ENCODE measurements at places on chromosomes 13 and 19.

DNA sequence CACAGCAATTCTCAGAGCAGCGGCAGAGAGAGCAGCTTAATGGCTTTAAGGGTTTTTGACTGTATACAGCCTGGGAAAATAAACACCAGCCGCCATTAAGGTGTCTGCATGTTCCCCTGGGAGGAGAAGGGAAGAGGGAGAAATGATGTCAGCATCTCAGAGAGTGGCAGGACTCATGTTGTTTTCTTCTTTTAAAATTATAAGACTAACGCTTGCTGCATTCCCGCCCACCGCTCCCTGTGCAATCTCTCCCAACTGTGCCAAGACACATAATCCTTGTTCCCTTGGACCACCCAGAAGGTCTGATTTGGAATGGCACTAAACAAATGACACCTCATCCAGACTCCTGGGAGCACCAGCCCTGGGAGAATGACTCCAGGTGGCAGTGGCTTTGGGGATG lies 27.7 kb upstream of the FAM216B start:
- DNase-seq: no peak

- DNase-seq: no peak
Observed at GRCh38 chr19:15129856-15130585, 22.8 kb downstream of the SYDE1 start.

- DNase-seq: no peak
Observed at GRCh38 chr13:73720216-73720840, 413.9 kb downstream of the KLF12 start.

DNA sequence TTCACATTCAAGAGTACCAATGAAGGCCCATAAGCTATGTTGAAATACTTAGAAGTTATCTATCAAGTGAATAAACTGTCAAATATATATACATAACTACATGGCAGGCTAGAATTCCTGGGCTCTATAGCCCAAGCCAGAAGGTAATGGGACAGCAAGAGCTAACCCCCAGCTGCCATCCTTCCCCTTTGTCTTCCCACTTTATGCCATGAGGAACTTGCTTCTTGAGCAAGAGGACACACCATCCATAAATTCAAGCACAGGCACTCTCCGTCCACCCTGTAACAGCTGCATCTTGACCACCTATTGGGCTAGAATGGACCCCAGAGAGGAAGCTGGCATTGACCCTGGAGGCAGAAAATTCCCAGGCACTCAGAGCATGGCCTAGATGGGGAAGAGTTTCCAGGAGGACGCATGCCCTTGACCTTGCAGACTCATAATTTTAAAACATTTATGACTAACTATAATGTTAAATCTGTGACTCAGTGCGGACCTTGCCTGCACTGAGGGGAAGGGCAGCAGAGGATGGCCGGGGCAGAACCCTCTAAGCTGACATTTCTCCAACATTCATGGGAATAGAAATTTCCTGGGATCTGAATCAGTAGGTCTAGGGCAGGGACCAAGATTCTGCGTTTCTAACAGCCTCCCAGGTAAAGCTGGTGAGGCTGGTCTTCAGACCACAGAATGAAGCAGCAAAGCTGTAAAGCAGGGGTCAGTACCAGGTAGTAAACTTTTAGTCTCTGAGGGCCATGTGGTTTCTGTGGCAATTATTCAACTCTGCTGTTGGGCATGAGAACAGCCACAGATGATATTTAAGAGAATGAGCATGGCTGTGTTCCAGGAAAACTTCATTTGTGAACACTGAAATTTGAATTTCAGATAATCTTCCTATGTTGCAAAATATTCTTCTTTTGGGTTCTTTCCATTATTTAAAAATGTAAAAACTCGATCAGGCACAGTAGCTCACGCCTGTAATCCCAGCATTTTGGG lies 71.4 kb upstream of the CLDN10 start:
- no peak for DNase-seq

DNA sequence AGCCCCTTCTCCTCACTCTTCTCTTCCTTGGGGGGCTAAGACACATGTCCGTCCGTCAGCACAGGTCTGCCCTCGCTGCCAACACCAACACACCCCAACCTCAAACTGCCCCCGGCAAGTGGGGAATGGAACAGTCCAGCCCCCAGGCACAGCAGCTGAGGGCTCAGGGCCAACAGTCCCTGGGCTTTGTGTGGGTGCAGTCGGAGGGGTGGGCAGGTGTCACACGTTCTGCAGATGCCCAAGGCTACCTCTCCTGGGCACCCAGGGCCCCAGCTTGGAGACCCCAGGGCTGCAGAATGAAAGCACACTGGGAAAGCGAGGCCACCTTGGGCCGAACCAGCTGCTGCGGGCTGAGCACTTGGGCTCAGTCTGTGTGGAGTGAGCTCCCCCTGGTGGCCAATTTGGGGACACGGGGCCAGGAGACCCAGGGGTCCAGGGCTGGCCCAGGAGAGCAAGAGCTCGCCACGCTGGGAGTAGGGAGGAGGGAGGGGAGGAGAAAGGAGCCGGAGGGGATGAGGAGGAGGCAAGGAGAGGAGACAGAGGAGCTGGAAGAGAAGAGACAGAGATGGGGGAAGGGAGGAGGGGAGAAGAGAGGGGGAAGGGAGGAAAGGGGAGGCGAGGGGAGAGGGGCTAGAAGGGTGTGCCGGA lies 14.0 kb upstream of the ATP8B3 start:
- DNase-seq: peak; percentile 64

DNA sequence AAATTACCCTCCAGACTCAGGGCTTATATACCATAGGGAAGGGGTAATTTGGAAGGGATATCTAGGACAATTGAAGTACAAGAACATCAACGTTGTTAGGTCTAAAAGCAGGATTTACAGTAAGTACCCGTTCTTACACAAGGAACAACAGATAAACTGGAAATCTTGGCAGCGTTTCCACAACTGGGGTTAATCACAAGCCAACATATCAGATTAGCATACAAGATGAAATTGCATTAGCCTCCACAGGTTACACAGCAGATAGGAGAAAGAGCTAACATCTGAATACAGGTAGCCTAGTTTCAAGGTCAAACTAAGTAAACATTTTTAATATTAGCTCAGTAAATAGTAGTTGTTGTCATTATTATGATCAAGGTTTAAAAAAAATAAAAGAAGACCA lies 1214.0 kb upstream of the PCDH20 start:
- DNase-seq: no peak

All from NCI-H1105 treated with DMSO at 0.1 percent for 48 hours (cell line).